Lower lobe of right lung (tissue), 2 donors: ENCODE measurements at places on chromosomes 2 and 18.

- DNase-seq, result no peak
These were observed 3.5 kb upstream of the SMCHD1 start for GRCh38 chr18:2651981-2652380.

GRCh38 chr18:61579581-61579980 is 246.4 kb downstream of the CDH20 start:
- no peak for DNase-seq

DNA sequence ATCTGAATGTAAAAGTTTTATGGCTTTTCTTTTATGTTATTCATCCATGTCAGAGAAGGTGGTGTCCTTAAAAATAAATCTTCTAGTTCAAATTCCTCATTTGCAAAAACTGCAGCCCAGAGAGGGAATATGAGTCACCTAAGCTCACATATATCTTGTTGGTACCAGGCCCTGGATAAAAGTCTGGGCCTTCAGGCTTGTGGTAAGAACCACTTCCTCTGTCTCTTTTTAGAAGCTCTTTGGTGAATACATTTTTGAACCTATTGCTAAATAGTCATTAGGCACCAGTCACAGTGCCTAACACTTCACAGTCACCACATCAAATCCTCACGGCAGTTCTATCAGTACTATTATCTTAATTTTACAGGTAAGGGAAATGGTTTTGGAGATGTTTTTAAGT is 199.2 kb downstream of the KCNS3 start:
- DNase-seq, result no peak

GRCh38 chr18:47150824-47151366 is 595 bp upstream of the HDHD2 start:
- no peak for DNase-seq

DNA sequence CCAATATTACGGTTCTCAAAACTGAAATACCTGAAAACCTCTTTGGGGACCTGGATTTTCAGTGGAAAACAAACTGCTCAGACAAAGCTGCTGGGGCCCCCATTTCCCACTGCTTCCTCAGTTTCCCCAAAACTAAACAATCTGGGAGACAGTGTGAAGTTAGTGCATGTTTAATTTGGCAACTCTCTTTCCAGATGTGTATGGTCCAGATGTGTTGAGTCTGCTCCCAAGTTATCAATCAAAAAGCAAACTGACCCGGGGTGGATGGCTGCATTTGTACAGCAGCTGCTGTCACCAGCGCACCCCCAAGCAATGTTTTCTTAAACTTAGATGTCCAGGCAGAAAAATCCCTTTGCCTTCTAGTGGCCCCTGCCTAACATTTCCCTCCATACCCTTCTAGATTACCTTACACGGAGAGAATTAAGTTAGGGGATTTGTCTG is 136.9 kb downstream of the COPS8 start:
- no peak for DNase-seq

DNA sequence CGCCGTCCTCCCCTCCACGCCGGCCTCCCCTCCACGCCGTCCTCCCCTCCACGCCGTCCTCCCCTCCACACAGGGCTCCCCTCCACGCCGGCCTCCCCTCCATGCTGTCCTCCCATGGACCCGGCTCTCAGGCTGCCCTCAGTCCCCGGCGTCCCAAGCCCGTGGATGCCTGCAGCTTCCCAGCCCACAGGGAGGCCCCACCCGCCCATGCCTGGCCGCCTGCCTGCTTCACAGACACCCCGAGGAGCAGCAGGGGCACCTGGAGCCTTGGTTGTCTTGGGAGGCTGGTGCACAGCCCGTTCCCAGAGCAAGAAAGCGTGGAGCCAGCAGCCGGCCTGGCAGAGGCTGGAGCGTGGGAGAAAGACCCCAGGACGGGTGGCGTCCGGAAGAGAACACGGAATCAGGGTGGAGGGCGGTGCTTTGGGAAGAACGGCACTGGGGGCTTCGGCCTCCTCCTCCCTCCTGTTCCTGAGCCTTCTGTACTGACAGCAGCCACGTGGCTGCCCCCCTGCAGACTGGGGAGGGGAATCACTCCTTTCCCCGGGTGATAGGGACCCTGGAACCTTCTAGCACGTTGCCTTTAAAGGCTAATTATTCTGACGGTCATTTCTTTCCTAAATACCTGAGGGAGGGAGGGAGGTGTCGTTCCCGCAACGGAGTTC is 26.2 kb upstream of the KCNG2 start:
- DNase-seq, result peak; percentile 34

- DNase-seq, result peak; percentile 51
These were observed at the start of gene TMEM200C for GRCh38 chr18:5895299-5895875. Gene TMEM200C (minus strand): TSS chr18:5895522. CDS start chr18:5892063, 3,459 bp downstream.

DNA sequence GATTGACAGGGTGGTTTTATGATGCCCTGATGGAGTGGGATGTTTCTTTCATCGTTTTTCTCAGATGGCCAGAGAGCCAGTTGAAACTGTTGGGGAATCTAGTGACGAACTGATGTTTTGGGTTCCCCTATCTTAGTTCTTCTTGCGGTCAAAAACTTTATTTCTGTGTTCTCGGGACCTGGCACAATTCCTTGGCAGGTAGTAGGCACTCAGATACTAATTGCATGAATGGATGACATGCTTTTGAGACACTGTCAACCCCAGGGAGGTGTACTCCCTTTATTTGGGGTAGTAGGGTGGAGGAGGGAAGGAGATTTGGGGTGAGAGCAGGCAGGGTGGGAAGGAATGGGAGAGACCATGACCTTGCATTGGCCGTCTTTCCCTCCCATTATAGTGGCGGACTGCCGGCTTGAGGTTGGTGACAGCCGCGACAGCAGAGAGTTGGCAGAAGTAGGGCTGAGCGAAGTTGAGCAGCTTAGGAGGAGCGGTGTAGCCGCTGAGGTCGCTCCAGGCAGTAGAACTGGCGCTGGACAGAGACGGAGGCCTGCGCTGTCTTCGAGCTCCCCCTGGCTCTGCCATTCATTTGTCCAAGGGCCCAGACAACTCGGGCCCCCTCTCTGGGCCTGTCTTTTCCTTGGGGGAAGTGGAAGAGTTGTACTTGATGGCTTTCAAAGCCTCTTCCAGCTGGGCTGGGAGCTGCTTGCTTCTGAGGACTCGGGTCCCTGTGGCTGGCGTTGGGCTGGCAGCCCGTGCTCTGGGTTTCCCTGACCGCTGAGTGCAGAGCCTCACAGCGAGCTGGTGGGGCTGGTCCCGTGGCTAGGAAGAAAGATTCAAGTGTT is 2.6 kb downstream of the TET3 start:
- DNase-seq, result peak; percentile 74

GRCh38 chr2:237583385-237584295 is 6.9 kb downstream of the RAB17 start:
- DNase-seq, result peak; percentile 27

DNA sequence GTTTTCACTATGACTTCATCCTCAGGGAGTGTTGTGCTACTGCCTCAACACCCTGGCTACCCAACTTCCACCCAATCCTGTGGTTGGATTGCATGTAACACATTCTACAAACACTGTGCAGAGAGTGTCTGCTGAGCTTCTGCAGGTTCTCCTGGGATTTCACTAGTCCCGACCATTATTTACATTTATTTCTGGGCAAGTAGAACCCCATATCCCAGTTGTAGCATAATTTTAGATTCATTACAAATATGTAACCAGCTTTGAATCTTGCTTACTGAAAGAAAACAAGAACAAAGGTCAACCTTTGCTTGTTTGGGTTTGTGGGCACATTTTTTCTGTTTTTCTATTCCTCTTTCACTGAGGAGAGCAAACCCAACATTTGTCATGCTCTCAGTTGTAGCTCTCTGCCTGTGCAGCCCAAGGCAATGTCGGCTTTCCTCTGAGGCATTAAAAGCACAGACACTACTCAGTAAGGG is 2036.1 kb upstream of the LRRTM1 start:
- DNase-seq, result no peak

- no peak for DNase-seq
These were observed 232.1 kb upstream of the TRIB2 start for GRCh38 chr2:12484536-12485115.

DNA sequence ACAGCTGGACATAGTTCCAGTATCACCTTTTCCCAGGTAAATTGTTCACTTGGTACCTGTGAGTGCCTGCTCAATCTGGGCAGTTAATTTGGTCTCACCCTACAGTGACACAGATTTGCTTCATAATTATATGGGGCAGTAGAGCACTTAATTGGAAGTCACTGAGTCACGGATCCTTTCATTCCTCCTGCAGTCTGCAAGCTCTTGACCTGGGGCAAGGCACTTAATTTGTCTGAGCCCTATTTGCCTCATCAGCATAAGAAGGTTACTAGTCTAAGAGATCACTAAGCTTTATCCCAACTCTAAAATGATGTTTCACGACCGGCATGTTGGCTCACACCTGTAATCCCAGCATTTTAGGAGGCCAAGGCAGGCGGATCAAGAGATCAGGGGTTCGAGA is 8.9 kb downstream of the FBXO36 start:
- DNase-seq, result no peak

DNA sequence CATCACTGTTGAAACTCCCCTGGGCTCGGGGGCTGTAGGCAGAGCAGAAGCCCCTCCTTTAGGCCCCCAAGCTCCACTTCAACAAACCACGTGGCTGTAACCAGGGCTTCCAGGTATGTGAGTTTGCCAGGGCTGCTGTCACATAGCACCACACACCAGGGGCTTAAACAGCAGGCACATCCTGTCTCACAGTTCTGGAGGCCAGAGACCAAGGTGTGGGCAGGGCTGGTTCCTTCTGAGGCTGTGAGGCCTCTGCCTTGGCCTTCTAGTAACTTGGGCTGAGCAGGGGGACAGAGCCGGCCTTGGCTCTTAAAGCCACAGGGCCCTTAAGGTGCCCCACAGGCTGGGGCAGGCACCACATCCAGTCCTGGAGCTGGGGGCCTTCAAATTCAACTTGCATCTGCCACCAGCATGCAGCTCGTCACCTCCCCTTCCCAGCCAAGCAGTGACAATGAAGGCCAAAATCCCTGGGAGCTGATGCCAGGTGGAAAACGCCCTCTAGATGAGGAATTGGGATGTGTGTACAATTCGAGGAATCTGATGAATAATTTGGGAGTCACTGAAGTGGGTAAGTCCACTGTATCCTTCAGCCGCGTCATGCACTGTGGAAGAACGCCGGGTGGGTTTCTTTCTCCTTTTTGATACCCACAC is 104.2 kb upstream of the ODC1 start:
- DNase-seq, result no peak
